Fibroblast of villous mesenchyme (primary cell): ENCODE measurements at places on chromosomes 16 and 17. TPM values are rescaled to one million over a fixed set of nuclear protein-coding genes. Genes with fewer than 3 reads are reported as not detected.

The NPIPB12 gene
- total RNA-seq: 15.1 and 18.4 TPM in 2 replicates

The FSCN2 gene
- 1.7 and 3.5 TPM in 2 replicates for total RNA-seq

The KRT222 gene
- total RNA-seq: not detected in 2 replicates

The COASY gene
- 18.0 and 22.0 TPM in 2 replicates for total RNA-seq

The CCL5 gene
- total RNA-seq: under 0.01 TPM in 1 of 2 replicates, not detected in the other

The ARSG gene
- 4.5 and 5.6 TPM in 2 replicates for total RNA-seq

The PLEKHG4 gene
- 18.1 and 19.6 TPM in 2 replicates for total RNA-seq

The TERB1 gene
- under 0.01 TPM in 1 of 2 replicates, not detected in the other for total RNA-seq

The TNFRSF12A gene
- total RNA-seq: 196 and 201 TPM in 2 replicates

The TEKT3 gene
- total RNA-seq: not detected in 2 replicates

The GNAO1 gene
- total RNA-seq: under 0.01 and 1.3 TPM in 2 replicates

The MAP1LC3B gene
- total RNA-seq: 25.1 and 36.3 TPM in 2 replicates

The RNF112 gene
- 0.64 and 0.86 TPM in 2 replicates for total RNA-seq

The RSKR gene
- total RNA-seq: 4.8 and 5.6 TPM in 2 replicates

The AMFR gene
- 244 and 302 TPM in 2 replicates for total RNA-seq

The TRIM72 gene
- not detected in 2 replicates for total RNA-seq

The MYH2 gene
- total RNA-seq: under 0.01 TPM in 1 of 2 replicates, not detected in the other

The HOXB7 gene
- 1.7 and 2.6 TPM in 2 replicates for total RNA-seq

The ADAD2 gene
- not detected in 2 replicates for total RNA-seq

The PDE6G gene
- not detected in 2 replicates for total RNA-seq

The GOSR1 gene
- total RNA-seq: 17.7 and 35.0 TPM in 2 replicates

The WWOX gene
- total RNA-seq: 8.2 and 10.6 TPM in 2 replicates

The CSH2 gene
- not detected in 2 replicates for total RNA-seq

The HOXB5 gene
- 0.32 and 0.43 TPM in 2 replicates for total RNA-seq

The QPRT gene
- 95.3 and 123 TPM in 2 replicates for total RNA-seq

The ALDH3A1 gene
- total RNA-seq: not detected in 2 replicates

The TBC1D3G gene
- not detected in 2 replicates for total RNA-seq

The RCVRN gene
- total RNA-seq: not detected in 2 replicates

The PRR35 gene
- not detected in 2 replicates for total RNA-seq

The CCL16 gene
- not detected in 2 replicates for total RNA-seq

The LRRC37A gene
- total RNA-seq: 4.5 and 8.6 TPM in 2 replicates

The PABPN1L gene
- total RNA-seq: not detected in 2 replicates

The TMIGD1 gene
- not detected in 2 replicates for total RNA-seq

The RASL10B gene
- total RNA-seq: 6.4 and 12.1 TPM in 2 replicates

The DOC2B gene
- total RNA-seq: not detected in 2 replicates

The NT5C3B gene
- total RNA-seq: 58.7 and 60.6 TPM in 2 replicates

The SLC13A2 gene
- not detected in 2 replicates for total RNA-seq
